ENCODE measurements at places on chromosomes 12 and 14. TPM values are rescaled to one million over a fixed set of nuclear protein-coding genes. Genes with fewer than 3 reads are reported as not detected.
A peak's percentile ranks its signal among the peaks of the same experiment; 100 is the strongest.

Gene SLC35F4
- not detected for total RNA-seq

Gene CDKN3
- 17.7 TPM for total RNA-seq

Gene TAS2R19
- 1.2 TPM for total RNA-seq

Gene KRT82
- not detected for total RNA-seq

Gene TMEM119
- 2.0 TPM for total RNA-seq

Gene LALBA
- not detected for total RNA-seq

Gene CCDC184
- 0.20 TPM for total RNA-seq

Gene ACVR1B
- total RNA-seq = 19.2 TPM

Gene LRTM2
- total RNA-seq = not detected

Gene ZDHHC22
- not detected for total RNA-seq

Gene GLI1
- total RNA-seq = 0.72 TPM

- ATAC-seq = no peak
These were observed 45.1 kb downstream of the ETV6 start for GRCh38 chr12:11694528-11694927.

DNA sequence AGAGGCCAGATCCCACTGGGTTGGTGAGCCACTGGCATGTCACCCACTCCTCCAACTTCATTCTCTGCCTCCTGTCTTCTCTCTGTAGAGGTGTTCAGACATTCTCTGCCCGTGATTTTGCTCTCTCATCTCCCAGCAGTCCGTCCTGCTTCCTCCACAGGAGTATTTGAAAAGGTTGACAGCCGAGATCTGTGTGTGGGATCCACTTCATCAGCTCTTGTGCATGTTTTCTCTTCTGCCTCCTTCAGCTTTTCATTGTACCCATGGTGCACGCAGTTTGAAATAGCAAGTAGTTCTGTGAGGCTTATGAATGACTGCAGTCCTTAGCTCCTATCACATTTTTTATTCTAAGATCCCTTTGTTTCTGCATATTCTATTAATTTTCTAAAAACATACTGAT is 34.8 kb downstream of the ZC3H14 start:
- ATAC-seq = no peak

DNA sequence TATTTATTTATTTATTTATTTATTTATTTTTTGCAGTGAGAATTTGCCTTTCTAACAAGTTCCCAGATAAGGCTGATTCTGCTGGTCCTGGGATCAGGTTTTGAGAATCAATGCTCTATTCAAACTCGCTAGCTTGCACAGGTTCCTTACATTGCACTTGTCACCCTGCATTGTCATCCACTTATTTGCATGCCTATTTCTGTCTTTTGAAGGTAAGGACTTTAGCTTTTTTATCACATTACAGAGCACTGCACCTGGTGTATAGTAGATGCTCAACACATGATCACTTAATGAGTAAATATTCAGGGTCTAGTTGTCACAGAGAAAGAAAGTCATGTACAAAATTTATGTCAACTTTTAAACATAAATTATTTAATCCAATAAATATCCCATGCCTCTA is 219.7 kb upstream of the BTG1 start:
- ATAC-seq = no peak

- no peak for ATAC-seq
These were observed 4.1 kb downstream of the TSPAN11 start for GRCh38 chr12:30930641-30931040.

DNA sequence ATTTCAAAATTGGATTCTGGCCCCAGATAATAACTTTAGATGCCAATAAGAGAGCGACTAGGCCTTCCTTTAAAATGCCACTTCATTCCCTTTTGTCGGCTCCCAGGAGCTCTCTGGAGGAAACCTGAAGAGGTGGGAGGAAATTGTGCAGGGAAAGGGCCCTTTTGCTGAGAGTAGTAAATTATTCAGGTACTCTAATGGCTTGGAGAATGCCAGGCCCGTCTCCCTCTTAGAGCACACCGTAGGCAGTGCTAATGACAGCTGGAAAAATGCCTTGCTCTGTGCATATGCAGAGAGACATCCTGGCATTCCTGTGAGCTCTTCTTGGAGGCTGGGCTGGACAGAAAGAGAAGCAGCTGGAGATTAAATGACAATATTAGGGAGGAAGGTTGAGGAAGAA is 115.0 kb upstream of the RPH3A start:
- no peak for ATAC-seq

GRCh38 chr14:96876747-96877146 is 79.6 kb downstream of the VRK1 start:
- ATAC-seq = no peak

GRCh38 chr14:67446371-67447032 is 34.5 kb upstream of the PLEK2 start:
- ATAC-seq = no peak

DNA sequence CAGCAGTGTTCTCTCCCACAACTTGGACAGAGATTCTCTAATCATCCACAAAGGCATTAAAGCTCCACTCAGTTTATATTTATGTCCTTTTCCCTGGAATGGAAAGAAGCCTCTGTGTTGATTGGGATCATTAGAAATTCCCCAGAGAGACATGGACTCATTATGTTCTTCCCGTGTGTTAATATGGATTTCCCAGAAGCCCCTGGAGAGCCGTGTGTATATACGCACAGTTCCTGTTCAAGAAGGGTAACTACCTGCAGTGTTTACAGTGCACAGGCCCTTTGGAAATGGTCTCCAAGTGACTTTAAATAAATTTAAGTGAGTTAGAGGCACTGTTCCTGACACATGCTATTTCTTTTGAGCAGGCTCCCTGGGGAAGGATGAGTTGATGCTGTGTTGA is 428.0 kb upstream of the TMTC1 start:
- no peak for ATAC-seq

- no peak for ATAC-seq
These were observed 41.9 kb downstream of the TTC6 start for GRCh38 chr14:37637341-37637740.

DNA sequence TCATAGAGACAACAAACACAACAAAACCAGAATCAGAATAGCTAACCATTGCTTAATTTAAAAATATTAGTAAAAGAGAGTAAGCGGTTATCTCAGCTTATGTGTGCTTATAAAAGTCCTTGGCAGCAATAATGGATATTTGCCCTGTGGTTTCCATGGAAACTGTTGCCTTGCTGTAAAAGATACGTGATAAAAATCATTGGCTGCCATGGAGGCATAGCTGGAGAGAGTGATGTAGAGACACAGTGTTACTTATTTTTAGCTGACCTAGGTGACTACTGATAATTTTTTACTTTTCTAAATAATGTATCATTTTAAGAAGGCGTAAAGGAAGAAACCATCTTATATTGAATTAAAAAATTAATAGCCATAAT is 92.9 kb downstream of the ERC1 start:
- no peak for ATAC-seq

DNA sequence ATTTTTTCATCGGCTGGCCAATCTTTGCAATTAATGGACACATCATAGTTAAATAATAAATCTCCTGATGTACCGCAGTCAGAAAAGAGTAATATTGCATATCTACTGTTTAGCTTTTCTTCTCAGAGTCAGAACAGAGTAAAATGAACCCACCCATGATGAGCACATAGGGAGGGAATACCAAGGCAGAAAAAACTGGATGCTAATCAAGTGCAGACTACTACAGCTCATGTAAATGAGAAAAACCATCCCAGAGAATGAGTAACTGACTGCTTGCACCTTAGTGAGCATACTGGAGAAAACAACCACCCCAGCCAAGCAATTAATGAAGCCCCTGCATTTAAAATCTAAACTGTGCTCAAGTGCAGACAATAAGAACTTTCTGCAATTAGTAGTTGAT is 483.7 kb downstream of the MDGA2 start:
- ATAC-seq = no peak

- no peak for ATAC-seq
These were observed 29.4 kb upstream of the SNRPF start for GRCh38 chr12:95829395-95829794.

DNA sequence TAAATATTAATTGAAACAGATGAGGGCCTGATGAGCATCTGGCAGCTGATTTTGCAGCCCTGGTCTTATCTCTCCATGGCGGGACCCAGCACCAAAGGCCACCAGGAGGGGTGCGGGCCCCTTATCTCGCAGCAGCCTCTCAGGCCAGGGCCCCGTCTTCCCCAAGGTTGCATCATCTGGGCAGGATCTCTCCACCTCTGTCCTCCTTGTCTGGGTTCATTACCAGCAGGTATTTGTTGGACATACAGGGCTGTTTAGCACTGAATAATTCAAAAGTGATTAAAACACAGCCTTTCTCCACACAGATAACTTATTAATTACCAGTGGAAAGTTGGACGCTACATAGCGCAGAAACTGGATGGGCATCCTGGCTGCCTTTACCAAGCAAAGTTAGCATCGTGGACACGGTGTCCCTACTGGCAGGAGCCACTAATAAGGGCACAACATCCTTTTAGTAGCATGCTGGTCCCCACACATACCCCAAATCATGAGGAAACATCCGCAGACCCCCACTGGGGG is 25.8 kb downstream of the TMEM120B start:
- no peak for ATAC-seq

DNA sequence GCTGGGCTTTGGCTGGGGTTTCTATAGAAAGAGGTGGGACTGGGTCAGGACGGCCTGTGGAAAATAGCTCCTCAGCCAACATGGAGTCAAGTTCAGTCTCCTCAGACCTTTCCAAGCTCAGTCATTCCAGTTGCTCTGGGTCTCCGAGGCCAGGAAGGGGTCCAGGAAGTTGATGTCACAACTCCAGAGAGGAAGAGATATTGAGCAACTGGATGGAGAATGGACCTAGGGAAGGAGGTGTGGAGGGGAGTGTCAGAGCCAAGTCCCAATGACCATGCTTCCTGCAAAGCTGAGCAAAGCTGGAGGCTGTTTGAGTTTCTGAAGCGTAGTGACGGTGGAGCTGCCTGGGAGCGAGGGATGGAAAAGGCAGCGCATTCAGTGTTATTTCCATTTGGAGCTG is 86.1 kb downstream of the SLC24A4 start:
- no peak for ATAC-seq

- no peak for ATAC-seq
These were observed 22.0 kb upstream of the SRRM4 start for GRCh38 chr12:118959348-118959747.

DNA sequence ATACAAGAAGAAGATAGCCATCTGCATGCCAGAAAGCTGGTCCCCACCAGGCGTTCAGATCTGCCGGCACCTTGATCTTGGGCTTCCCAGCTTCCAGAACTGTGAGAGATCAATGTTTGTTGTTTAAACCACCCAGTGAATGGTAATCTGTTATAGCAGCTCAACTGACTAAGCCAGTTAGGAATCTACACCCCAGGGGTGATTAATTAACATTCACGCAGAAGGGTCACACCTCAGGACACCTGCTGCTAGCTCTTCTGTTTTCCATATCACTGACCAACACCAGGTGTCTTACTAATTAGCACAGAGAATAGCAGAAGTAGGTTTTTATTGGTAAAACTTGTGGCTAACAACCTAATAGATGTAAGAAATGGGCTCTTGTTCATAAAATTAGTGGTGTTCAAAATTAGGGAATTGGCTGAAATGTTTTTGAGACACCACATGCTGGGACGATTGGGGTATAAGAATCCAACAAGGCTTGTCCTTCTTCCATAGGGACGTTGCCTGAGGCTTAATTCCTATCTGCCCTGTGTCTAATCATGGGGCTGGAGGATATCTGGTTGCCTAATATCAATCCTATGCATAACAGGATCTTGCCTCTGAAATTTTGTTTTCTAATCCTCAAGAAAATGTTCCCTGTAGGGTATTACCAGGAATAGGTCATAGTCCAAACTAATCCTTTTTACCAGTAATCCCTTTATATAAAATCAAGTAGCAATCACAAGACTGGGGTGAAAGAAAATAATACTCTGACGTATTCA is 42.0 kb upstream of the CHST11 start:
- ATAC-seq = no peak

- peak; percentile 92 for ATAC-seq
These were observed at the start of gene MED13L for GRCh38 chr12:116277467-116278278. Gene MED13L, minus strand, starts transcription at chr12:116277693. Its CDS starts 562 bp downstream, at chr12:116277131.

DNA sequence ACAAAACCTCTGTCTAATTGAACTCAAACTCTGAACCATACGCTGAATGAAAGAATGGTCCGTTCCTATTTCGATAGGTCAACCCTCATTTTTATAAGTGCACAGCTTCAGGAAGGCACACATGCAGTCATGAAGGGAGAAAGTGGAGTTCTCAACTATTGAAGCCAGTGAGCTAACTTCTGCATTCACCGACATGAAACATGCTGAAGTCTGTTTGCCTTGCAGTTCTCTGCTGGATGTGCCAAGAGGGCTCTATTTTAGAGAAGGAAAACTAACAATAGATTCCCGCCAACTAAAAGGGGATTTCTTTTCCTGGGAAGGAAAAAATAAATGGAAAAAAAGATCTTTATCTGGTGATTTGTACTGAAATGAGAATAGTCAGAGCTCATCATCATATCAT is 191.0 kb upstream of the PLEKHG7 start:
- ATAC-seq = no peak

- ATAC-seq = peak; percentile 42
These were observed 1.2 kb downstream of the DUSP16 start for GRCh38 chr12:12561371-12562015.

- no peak for ATAC-seq
These were observed 1.1 kb downstream of the BCAT1 start for GRCh38 chr12:24947541-24948419.

GRCh38 chr12:21438643-21439042 is 1.2 kb downstream of the PYROXD1 start:
- ATAC-seq = no peak

DNA sequence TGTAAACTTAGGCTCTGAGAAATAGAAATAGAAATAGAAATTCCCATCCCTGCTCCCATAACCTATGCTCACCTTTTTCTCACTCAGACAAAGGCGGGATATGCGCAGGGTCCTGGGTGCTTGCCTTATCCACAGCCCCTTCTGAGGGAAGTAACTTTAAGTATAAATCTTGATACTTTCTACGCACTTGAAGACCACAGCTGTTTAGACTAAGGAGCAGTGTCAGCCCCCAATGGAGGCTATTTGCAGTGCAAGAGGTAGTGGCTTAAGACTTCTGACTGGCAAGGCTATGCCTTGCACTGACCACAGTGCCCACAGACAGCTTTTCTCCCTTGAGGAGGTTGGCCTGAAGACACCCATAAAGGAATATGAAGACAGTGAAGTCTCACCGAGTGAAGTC is 35.2 kb downstream of the ASCL1 start:
- no peak for ATAC-seq
